ENCODE measurements at places on chromosomes 2 and 18.
A peak's percentile ranks its signal among the peaks of the same experiment; 100 is the strongest.

DNA sequence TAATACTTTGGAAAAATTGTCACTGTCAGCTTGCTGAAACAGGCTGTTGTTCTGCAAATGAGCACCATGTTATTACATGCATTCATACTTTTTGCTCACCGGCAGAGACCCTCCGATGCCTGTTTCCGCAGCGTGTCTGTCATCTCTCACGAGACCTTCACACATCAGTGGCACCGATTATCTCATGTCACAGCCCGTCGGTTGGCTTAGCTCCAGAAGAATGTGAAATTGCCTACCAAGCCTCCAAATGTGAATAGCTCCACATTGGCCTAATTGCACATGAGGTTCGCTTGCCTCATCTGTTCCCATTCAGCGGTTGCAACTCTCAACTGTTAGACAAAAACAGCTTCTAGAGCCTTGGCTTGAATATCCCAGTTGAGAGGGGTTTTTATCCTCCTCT lies 233.0 kb downstream of the ACTR3 start:
- DNase-seq = no peak

DNA sequence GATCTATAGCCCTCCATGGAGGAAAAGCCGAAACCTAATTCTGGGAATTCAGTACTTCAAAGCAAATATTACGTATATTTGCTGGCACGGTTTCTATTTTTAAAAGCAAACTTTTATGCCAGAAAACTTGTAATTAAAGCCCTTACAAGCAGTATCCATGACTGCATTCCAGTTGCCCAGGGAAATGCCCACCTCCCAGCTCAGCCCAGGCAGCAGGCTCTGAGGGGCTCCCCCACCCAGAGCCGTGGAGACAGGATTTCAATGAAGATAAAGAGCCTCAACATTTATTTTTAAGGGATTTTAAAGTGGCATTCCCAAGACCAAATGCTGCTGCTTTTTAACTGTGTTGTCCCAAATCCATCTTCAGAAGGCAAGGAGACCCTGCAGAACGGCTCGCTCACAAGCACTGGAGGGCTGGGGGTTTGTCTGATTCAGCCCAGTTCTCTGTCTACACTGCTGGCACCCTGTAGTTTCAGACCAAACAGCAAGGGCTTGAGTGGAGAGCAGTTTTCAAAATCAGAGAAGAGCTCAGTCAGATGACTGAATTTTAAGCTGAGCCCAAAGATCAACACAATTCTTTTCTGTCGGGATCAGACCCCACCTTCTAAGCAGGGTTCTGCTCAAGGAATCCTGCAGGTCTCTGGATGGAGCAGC lies 105.1 kb downstream of the KCNF1 start:
- no peak for DNase-seq

GRCh38 chr2:240353944-240354343 lies 81.5 kb upstream of the GPC1 start:
- no peak for DNase-seq

DNA sequence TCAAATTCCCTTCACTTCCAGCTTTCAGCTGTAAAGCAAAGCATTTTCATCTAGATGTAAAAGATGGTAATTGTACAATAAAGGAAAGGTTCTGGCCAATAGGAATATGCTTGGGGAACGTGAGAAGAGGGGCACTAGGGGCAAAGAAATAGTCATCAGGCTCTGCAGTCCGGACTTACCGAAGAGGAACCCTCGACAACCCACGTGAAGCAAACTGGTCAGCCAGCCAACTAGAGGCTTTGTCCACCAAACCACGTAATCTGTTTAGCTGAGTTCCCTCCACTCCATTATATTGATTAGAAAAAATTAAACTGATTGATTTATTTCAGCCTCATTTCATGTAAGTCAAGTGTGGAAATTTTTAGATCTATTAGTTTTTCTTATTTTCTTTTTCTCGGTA lies 300.4 kb upstream of the FANCL start:
- no peak for DNase-seq

GRCh38 chr18:24019641-24020331 lies 5.2 kb downstream of the TTC39C start:
- DNase-seq = peak; percentile 62

DNA sequence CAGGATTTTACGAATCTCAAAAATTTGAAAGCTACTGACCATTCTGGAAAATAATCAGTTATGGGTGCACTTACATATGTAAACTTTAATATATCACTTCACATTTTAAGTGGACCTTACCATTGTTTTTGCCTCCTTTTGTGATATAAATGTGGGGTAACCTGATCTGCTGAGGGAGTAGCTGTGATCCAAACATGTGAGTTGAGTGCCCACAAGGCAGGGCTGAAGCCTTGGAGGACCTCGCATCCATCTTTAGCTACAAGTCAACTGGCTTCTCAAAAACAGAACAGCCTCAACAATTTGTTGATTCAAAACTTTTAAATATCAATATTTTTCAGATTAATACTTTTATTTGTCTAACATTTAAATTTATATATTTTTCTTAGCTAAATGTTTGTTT lies 178.2 kb downstream of the PLCL1 start:
- DNase-seq = no peak

GRCh38 chr18:14974576-14974975 lies 226.6 kb downstream of the ANKRD30B start:
- DNase-seq = no peak

DNA sequence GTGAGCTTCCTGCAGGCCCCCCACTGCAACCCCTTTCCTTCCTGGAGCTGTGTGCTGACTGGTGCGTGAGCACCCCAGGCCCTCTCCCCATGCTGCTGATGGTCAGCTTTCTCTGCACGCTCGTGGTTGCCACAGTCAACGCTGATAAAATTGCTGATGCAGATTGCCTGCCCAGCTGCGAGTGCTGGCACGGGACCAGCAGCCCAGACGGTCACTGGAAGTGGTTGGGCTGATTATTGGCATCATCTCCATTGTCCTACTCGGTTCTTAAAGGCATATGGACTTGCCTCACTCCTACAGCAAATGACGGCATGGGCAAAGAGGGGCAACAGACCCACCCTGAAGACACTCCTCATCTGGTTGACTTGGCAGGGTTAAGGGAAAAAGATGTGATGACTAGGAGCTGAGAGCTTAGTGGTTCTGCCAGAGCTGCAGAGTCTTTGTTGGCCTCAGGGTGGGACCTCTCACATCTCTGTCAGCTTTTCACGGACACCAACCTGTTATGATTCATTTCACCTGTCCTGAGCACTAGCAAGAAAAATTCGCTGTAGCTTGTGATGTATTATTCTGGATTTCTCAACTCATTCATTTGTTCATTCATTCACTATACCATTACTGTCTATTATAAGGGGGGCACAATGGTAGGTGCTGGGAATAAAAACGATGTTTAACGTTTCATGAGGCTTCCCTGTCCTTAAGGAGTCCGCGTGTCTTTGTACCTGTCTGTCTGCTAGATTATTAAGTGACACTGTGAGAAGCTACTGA lies 38.4 kb downstream of the PAX8 start:
- DNase-seq = no peak

DNA sequence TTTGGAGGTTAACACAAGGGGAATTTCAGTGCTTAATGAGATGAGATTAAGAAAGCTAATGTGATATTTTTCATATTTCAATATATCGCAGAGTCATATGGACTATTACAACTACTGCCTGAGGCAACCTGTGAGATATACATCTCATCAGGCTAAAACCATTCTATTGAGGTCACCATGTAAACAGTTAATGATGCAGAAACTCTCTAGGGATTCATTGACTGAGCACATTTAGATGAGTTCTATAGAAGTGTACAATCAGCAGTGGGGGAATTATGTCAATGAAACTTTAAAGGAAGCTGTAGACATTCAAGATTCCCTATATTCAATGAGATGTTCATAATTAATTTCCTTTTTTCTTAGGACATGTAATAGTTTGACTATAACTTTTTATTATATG lies 687.4 kb upstream of the SYT4 start:
- no peak for DNase-seq

DNA sequence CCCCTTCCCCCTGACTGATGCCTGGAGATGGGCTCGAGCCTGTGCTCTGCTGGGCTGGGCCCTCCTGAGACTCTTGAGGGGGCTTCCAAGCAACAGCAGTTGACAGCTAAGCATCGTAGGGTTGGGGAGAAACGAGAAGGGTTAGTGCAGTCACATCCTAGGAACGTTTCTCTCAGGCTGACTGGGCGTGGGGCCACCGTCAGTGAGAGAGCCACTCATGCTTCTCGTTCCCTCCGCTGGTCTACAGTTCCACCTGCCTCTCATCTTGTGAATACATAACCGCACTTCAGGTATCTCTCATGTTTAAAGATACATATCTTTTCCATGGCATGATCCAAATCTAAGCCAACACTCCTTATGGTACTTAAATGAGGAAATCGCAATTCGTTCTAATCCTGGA lies 66.4 kb downstream of the TRAPPC12 start:
- DNase-seq = no peak

DNA sequence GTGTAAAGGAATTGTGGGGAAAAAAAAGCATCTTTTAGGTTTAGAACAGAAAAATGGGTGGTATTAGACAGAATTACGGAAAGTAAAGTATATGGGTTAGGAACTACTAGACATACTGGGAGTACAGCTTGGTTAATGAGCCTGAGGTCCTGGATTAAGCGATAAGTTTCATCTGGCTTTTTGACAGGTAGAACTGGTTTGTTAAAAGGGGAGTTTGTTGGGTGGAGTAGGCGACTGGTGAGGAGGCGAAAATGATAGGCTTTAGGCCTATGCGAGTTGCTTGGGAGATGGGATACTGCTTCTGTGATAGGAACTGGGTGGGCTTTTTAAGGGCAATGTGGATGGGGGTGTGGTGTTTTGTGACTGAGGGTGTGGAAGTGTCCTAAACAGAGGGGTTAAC lies 56.5 kb downstream of the KYNU start:
- no peak for DNase-seq

- DNase-seq = no peak
Measured at GRCh38 chr2:14016289-14016955, 616.1 kb upstream of the LRATD1 start.
